ENCODE measurements at places on chromosomes 5 and 9. TPM values are rescaled to one million over a fixed set of nuclear protein-coding genes. Genes with fewer than 3 reads are reported as not detected.

- no peak for DNase-seq
These were observed 126.5 kb downstream of the MRPS30 start for GRCh38 chr5:44935262-44935661.

GRCh38 chr5:53008751-53009150 lies 19.6 kb downstream of the ITGA2 start:
- DNase-seq: no peak

GRCh38 chr5:143254819-143255218 lies 148.7 kb downstream of the NR3C1 start:
- DNase-seq: no peak

DNA sequence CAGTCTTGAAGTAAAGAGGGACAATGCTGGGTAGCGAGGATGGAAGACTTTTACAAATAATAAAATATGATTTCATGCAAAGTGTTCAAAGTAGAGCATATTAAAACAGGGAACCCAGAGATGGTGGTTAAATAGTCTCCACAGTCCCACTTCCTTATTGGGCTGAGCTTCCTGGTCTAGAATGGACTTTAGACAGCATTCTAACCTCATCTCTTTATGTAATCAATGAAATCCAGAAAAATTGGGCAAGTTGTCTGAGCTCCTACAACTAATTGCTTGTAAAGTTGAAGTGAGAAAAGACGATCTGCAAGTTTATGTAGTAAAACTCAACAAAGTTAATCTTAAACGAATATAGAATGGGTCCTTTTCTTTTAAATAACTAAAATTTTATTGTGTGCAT lies 328.9 kb downstream of the PJA2 start:
- no peak for DNase-seq

DNA sequence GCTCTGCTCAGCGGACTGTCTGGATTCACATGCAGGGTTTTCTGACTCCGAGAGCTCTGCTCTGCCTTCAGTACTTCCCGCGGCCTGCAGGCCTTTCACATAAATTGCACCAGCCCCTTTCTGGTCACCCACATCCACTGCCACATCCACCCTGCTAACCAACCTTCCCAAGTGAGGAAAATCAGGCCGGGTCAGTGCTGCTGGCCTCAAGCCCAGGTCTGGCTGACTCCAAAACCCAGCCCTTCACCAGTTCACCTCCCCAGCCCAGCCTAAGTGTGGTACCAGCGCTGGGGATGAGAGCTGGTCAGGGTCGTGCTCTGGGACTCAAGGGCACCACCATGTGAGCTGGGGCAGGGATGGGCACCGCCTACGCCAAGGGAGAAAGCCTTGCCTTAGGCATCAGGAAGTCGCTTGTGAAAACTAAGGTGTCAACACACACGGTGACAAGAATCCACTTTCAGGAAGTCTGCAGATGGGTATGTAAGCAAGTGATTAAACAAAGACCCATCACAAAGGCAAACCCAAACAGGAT lies 12.3 kb downstream of the LMAN2 start:
- no peak for DNase-seq

DNA sequence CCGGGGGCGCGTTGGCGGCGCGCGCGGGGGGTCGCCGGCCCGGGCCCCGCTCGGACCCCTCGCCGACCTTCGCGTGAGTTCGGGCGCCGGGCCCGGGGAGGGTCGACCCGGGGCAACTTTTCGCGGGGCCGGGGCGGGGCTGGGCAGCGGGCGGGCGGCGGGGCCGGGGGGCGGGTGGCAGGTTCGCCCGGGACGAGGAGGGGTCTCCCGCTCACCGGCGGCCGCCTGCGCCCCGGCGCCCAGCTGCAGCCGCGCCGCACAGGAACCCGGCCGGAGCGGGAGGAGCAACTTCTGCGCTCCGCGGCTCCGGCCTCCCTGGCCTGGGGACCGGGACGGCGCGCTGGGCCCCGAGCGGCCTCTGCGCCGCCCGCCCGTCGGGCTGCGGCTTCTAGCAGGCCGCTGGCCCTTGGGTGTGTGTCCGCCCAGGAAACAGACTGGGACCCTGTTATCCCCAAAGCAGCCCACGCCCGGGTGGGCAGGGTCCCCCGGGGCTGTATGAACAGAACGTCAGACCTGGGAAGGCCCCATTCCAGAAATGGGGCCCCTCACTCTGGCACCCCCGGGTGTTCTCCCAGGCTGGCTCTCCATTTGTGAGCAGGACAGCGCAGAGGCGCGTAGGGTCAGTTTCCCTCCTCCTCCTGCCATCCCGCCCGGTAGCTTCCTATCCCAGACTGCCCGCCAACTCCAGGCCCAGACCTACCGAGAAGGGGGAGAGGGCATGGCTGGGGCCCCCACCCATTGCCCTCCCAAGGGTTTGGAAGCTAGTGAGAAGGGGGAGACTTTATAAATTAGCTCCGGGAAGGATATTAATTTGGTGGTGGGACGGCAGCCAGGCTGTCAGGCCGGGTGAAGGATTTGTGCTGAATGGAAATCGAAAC lies 708 bp downstream of the RXRA start:
- DNase-seq: peak; percentile 63

DNA sequence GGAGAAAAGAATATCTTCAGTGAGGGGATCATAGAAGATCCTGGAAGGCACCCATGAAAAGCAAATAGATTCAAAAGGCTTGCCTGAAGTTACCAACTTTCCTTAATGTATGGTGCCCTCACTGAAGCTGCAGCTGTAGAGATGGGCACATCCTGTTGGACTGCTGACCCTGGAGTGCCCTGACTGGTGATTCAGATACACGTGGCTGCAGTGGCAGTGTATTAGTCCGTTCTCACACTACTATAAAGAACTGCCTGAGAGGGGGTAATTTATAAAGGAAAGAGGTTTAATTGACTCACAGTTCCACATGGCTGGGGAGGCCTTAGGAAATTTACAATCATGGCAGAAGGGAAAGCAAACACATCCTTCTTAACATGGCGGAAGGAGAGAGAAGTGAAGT lies 80.3 kb downstream of the OSMR start:
- DNase-seq: no peak

GRCh38 chr5:110909415-110909814 lies 162.1 kb upstream of the TSLP start:
- DNase-seq: no peak

- DNase-seq: no peak
These were observed 595.1 kb upstream of the PTGER4 start for GRCh38 chr5:40084614-40085013.

GRCh38 chr9:93262537-93263310 lies 78.8 kb downstream of the WNK2 start:
- peak; percentile 37 for DNase-seq

DNA sequence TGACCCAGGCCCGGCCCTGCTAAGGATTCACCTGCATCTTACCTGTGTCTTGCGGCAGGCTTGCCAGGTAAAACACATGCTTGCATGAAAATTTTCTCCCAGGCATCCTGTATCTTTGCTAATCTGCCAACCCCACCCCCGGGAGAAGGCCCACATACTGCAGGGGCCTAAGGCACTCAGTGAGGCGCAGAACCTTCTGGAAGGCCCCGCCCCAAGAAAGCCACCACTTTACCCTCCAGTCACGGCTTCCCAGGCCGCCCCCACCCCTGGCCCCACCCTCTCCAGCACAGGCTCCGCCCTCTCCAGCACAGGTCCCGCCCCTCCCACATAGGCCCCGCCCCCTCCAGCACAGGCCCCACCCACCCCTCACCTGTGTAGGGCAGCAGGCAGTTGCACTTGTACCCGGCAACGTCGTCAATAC lies 29.8 kb upstream of the SEC16A start:
- DNase-seq: no peak

DNA sequence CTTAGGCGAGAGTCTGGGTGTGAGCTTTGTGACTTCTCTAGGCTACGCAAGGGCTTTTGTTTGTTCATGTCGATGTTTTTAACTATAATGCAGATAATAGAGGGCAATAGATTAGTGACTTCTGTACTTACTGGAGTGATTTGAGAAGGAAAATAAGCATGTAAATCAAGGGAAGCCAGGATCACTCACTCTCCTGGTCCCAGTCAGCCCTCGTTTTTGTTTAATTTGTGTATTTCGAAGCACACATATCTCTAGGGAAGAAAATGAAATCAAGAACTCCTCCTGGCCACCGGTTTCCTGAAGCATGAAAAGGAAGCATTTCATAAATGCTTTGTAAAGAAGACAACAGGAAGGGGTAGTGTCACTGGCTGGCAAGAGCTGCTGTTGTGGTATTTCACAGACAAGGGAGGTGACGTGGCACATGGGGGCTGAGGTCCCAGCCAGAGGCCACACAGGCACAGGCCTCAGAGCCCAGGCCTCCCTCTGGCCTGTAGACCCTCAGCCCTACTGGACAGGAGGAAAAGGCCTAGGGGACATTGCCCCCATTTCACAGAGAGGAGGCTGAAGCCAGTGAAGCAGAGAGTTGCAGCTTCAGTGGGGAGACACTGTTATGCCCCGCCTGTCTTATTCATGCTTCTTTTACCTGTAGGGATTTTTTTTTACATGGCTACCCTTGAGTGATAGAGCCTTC lies 34.1 kb downstream of the IRF1 start:
- DNase-seq: no peak

DNA sequence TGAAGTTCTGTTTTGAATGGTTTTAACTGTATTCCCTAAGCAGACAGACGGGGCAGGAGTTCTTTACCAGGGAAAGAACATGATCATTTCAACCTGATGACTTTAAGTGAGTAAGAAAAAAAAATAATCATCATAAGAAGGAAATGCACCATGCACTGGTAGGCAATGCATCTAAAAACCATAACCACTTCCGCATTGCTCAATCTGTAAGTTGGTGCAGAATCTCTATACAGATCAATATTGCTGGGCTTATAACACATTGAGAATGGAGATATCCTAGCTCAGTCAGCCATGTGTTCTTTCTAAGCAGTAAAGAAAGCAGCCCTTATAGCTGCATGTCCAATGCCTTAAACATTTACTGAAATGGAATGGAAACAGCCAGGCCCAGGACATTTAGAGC lies 407.1 kb upstream of the DMAC1 start:
- no peak for DNase-seq

DNA sequence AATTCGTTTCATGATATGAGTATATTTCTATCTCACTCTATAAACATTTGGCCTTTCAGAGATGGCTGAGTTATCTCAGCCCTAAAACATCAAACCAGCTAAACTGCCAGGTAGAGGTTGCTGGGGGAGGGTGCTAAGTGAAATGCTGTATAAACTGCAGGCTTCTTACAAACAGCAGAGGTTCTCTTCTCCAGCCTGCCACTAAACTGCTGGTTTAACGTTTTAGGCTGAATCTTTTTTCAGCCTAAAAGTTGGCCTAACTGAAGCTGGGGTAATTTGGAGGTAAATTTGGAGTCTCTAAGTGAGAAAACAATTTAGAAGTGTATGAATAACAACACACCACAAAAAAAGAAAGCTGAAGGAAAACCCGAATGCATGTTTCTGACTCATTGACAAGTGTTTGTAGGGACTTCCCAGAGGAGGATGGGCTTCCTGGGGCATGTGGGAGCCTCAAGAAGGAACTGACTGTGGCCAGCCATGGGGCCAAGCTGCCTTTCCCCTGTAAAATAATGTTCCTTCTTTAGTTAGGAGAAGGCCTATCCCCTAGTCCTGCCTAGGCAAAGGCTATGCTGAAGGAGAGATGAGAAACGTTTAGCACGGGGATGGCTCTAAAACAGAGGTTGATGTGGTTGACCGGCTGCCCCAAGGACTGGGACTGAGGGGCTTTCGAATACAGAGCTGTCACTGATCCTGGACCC lies 44.3 kb downstream of the SLC28A3 start:
- no peak for DNase-seq

DNA sequence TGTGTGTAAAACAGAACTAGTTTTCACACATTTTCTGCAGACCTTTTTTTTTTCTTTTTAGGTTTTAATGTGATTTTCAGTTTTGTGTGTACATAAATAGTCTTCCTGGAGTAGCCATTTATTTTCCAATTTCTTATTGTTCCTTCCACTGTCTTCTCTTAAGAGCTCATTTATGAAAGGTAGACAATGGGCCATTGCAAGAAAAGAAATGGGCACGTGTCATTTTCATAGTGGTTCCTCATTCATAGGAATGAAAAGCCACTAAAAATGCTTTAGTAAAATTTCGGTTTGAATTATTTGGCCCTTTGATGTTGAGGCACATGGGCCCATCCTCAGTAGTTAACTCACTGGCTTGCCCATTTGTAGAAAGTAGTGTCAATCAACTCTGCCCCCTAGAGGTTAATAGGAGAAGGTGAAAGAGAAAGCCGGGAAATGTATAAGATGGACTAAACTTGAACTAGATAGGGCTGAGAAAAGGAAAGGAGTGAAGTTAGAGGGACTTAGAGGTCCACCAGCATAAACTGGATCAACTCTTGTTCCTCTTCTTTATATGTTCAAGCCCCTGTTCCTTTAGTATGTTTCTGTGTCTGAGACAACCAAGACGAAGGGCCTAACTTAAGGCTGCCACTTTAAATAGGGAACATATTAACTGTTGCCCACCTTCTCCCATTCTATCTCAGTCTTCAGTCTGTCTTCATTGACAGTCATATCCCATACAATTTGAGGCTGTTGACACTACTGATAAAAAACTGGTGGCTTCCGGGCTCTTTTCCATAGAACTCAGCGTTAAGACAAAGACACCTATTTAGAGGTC lies 72.6 kb downstream of the SMARCA2 start:
- DNase-seq: no peak

DNA sequence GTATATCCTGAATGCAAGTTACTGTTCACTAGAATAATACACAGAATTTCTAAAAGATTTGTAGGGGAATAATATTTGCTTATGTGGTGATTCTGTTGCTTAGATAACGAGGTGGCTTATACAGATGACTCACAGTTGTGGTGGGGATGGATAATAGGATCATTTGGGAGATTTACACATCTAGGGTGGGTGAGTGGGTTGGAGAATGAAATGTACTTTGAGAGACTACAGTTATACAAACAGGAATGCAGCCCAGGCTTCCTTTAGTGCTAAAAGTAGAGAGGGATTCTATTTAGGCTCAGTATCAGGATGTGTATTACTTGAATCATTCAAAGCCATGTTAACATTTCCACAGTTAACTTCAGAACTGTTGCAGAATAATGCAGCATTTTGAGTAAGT lies 1.8 kb downstream of the CTXN3 start:
- no peak for DNase-seq

DNA sequence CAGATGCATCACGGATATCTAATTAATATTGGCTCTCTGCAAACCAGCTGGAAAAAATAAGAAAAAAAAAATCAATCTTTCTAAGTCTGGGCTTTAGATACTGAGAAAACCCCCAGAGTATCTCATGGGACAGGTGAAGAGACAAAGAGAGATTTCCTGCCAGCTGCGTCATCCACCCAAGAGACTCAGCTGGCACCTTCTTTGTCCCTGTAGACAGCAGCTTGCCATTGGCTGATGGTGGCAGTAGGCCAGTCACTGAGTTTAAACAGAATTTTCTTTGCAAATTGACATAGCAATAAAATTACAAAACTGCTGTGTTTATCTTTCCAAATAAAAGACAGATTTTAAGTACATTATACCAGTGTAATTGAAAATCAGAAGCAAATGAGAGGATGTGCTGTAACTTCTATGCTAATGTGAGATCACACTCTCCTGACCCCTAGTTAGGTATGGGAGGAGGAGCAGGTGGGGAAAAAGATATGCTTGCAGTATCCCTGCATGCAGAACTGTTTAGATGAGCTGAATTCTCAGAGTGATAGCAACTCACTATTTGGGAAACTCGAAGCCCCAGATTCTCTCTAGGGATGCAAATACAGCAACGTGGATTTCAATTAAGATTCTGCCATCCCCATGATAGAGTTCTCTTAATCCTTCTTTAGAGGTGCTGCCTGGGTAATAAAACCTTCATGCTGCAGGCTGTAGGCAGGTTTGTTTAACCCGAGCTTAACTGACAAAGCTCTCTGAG lies 72.2 kb downstream of the NMUR2 start:
- DNase-seq: no peak

The CD74 gene
- 89.1 TPM for total RNA-seq

The TSSK1B gene
- not detected for total RNA-seq

The ROPN1L gene
- total RNA-seq: 0.35 TPM

The GABRA6 gene
- not detected for total RNA-seq

The GPR151 gene
- not detected for total RNA-seq

The SEMA4D gene
- 3.9 TPM for total RNA-seq

The GRM6 gene
- not detected for total RNA-seq

The MARCHF11 gene
- not detected for total RNA-seq

Data from left lobe of liver (tissue), 2 donors.